ENCODE measurements at places on chromosomes 2 and 18. TPM values are rescaled to one million over a fixed set of nuclear protein-coding genes. Genes with fewer than 3 reads are reported as not detected.

Gene MRO
- total RNA-seq = 3.9 TPM

Gene TLX2
- total RNA-seq = not detected

Gene LYG2
- not detected for total RNA-seq

Gene DYNAP
- not detected for total RNA-seq

Gene LIMS2
- total RNA-seq = 2.2 TPM

Gene COL6A3
- total RNA-seq = 94.1 TPM

Gene SP140
- 0.16 TPM for total RNA-seq

Gene UGT1A7
- not detected for total RNA-seq

Gene ASTL
- not detected for total RNA-seq

Gene ERLEC1
- 45.0 TPM for total RNA-seq

Gene EFEMP1
- total RNA-seq = 50.8 TPM

GRCh38 chr2:241885946-241886643, 16.6 kb downstream of the RTP5 start:
- peak; percentile 57 for DNase-seq
- H3K4me3 ChIP-seq = no peak overlapping the region
- H3K36me3 ChIP-seq = no peaks in the 10 kb centered on the region
- no peaks in the 10 kb centered on the region for H3K27me3 ChIP-seq

GRCh38 chr2:12718015-12718671, 1.4 kb downstream of the TRIB2 start:
- no peaks in the 10 kb centered on the region for H3K27me3 ChIP-seq
- peak overlapping the region; percentile 66 for H3K4me3 ChIP-seq
- no peaks in the 10 kb centered on the region for H3K36me3 ChIP-seq
- peak overlapping the region; percentile 97 for H3K27ac ChIP-seq
- peaks cover 18% of the 10 kb centered on the region for H3K4me1 ChIP-seq

DNA sequence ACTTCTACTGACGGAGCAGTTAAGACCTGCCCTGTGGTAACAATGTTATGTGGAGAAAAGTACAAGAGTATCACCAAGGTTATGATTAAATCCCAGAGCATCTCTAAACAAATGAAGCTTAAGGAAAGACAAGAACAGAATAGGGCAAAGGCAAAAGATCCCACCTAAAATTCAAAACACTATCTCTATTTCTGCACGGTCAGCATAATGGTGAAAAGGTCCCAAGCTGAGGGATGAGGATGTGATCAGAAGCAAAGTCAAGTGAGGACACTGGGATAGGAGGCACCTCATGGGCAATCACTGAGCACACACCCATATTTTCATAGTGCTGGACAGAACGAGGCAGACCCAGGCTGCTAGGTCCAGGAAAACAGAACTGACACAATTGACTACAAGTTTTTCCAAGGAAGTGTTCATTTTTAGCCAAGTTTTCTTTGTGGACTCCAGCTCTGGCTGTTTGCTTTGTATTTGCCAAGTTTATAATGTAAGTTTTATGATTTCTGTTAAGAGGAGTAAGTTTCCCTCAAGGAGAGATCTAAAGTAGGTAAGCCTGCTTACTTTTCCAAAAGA, 77.8 kb downstream of the NCKAP5 start:
- H3K36me3 ChIP-seq = no peaks in the 10 kb centered on the region
- H3K27ac ChIP-seq = no peak overlapping the region
- no peaks in the 10 kb centered on the region for H3K4me1 ChIP-seq
- H3K27me3 ChIP-seq = no peaks in the 10 kb centered on the region

DNA sequence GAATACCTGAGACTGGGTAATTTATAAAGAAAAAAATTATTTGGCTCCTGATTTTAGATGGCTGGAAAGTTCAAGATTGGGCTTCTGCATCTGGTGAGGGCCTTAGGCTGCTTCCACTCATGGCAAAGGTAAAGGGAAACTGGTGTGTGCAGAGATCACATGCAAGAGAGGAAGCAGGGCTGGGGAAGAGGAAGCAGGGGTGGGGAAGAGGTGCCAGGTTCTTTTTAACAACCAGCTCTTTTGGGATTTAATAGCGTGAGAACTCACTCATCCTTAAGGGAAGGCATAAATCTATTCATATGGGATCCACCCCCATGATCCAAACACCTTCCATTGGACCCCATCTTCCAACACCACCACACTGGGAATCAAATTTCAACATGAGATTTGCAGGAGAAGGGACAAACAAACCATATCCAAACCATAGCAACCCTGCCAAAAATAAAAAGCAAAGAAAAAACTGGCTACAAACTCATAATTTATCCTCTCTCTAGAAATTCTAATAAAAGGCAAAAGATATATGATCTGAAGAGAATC, 30.4 kb downstream of the PRKRA start:
- no peaks in the 10 kb centered on the region for H3K27me3 ChIP-seq
- H3K4me1 ChIP-seq = no peaks in the 10 kb centered on the region
- H3K27ac ChIP-seq = no peak overlapping the region
- H3K36me3 ChIP-seq = no peaks in the 10 kb centered on the region

GRCh38 chr2:7325186-7325585, 408.0 kb downstream of the RNF144A start:
- no peak overlapping the region for H3K4me3 ChIP-seq
- H3K27me3 ChIP-seq = no peaks in the 10 kb centered on the region
- no peak overlapping the region for H3K27ac ChIP-seq
- H3K4me1 ChIP-seq = no peaks in the 10 kb centered on the region
- H3K36me3 ChIP-seq = no peaks in the 10 kb centered on the region

GRCh38 chr2:46390036-46390435, 89.3 kb upstream of the TMEM247 start:
- no peak for DNase-seq
- no peak overlapping the region for H3K4me3 ChIP-seq
- no peaks in the 10 kb centered on the region for H3K27me3 ChIP-seq
- no peak overlapping the region for H3K27ac ChIP-seq

GRCh38 chr2:200300638-200301314, 5.7 kb upstream of the SPATS2L start:
- no peaks in the 10 kb centered on the region for H3K36me3 ChIP-seq
- H3K4me3 ChIP-seq = no peak overlapping the region
- no peak overlapping the region for H3K27ac ChIP-seq
- H3K27me3 ChIP-seq = no peaks in the 10 kb centered on the region
- H3K4me1 ChIP-seq = no peaks in the 10 kb centered on the region

GRCh38 chr2:187169864-187170263, 278.2 kb downstream of the CALCRL start:
- H3K4me1 ChIP-seq = no peaks in the 10 kb centered on the region
- H3K27ac ChIP-seq = no peak overlapping the region
- DNase-seq = no peak
- no peak overlapping the region for H3K4me3 ChIP-seq
- no peaks in the 10 kb centered on the region for H3K27me3 ChIP-seq

DNA sequence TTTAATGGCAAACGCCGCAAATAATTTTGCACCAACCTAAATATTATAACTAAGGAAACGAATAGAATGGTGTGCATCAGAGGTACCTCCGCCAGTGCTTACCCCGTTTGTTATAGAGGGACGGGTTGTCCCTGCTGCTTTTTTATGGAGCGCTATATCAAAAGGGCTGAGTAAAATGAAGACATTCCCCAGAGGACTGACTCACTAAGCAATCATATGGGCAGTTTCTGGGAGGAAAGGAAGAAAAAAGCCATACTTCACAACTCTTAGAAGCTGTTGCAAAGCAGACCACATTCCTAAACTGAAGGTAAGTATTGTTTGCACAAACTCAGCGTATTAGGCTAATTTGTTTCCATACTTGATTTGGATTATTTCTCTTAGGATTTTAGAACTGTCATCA, 12.9 kb downstream of the ID2 start:
- no peak overlapping the region for H3K4me3 ChIP-seq
- DNase-seq = no peak
- no peaks in the 10 kb centered on the region for H3K4me1 ChIP-seq
- no peak overlapping the region for H3K27ac ChIP-seq

- H3K27me3 ChIP-seq = no peaks in the 10 kb centered on the region
- H3K27ac ChIP-seq = no peak overlapping the region
- no peaks in the 10 kb centered on the region for H3K4me1 ChIP-seq
- no peak for DNase-seq
These were observed 132.7 kb downstream of the CTIF start for GRCh38 chr18:48671561-48671945.

GRCh38 chr2:216113572-216113971, 4.4 kb downstream of the XRCC5 start:
- H3K36me3 ChIP-seq = peaks cover 16% of the 10 kb centered on the region
- no peak overlapping the region for H3K27ac ChIP-seq
- DNase-seq = no peak
- peaks cover 25% of the 10 kb centered on the region for H3K4me1 ChIP-seq
- no peaks in the 10 kb centered on the region for H3K27me3 ChIP-seq

GRCh38 chr2:216109962-216110614, 940 bp downstream of the XRCC5 start:
- H3K27ac ChIP-seq = no peak overlapping the region
- H3K4me1 ChIP-seq = peaks cover 9% of the 10 kb centered on the region
- H3K27me3 ChIP-seq = no peaks in the 10 kb centered on the region
- H3K36me3 ChIP-seq = peaks cover 5% of the 10 kb centered on the region

GRCh38 chr2:37875403-37875906, 49.6 kb upstream of the RMDN2 start:
- no peak for DNase-seq
- H3K27me3 ChIP-seq = no peaks in the 10 kb centered on the region
- H3K27ac ChIP-seq = no peak overlapping the region
- no peaks in the 10 kb centered on the region for H3K36me3 ChIP-seq

DNA sequence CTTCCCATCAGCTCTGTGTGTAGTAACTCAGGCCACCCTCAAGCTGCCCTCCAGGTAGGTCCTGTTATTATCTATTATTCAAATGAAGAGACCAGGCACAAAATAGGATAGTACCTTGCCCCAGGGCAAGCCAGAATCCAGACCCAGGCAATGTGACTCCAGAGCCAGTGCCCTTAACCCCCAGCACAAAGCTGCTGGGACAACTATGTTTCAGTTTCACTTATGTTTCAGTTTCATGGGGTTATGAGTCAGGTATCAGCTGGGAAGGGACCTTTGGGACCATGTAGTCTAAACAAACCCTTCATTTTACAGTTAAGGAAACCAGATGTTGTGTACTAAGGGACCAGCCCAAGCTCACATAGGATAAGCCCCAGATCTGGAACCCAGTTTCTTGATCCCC, 10.0 kb downstream of the HK2 start:
- peak overlapping the region; percentile 83 for H3K27ac ChIP-seq
- H3K27me3 ChIP-seq = no peaks in the 10 kb centered on the region
- H3K4me3 ChIP-seq = no peak overlapping the region
- peaks cover 30% of the 10 kb centered on the region for H3K4me1 ChIP-seq
- no peaks in the 10 kb centered on the region for H3K36me3 ChIP-seq
- no peak for DNase-seq

DNA sequence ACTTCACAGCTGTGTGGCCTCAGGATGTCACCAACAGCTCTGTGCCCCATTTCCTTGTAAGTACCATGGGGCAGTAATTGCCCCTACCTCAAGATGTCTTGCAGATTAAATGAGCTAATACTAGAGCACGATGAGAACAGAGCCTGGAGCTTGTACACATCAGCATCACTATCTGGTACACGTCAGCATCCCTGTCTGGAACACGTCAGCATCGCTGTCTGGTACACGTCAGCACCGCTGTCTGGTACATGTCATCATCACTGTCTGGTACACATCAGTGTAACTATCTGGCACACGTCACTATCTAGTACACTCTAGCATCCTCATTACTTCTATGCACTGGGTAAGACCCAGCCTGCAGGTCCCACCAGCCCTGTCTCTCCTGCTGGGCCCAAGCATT, 37.2 kb downstream of the AQP12A start:
- H3K4me1 ChIP-seq = no peaks in the 10 kb centered on the region
- no peak for DNase-seq
- H3K27me3 ChIP-seq = no peaks in the 10 kb centered on the region
- no peak overlapping the region for H3K4me3 ChIP-seq
- H3K36me3 ChIP-seq = no peaks in the 10 kb centered on the region

- H3K4me1 ChIP-seq = peaks cover 11% of the 10 kb centered on the region
- H3K4me3 ChIP-seq = peak within 1 kb of the TSS; percentile 40
- no peaks in the 10 kb centered on the region for H3K27me3 ChIP-seq
- no peaks in the 10 kb centered on the region for H3K36me3 ChIP-seq
- peak within 1 kb of the TSS; percentile 38 for H3K27ac ChIP-seq
These were observed at the start of gene TFCP2L1 for GRCh38 chr2:121284463-121285449. TSS of gene TFCP2L1 (minus strand) at chr2:121285202. CDS start at chr2:121285109, 93 bp downstream.

- no peaks in the 10 kb centered on the region for H3K27me3 ChIP-seq
- no peak overlapping the region for H3K4me3 ChIP-seq
- no peaks in the 10 kb centered on the region for H3K36me3 ChIP-seq
- peaks cover 5% of the 10 kb centered on the region for H3K4me1 ChIP-seq
- H3K27ac ChIP-seq = no peak overlapping the region
These were observed 81.2 kb downstream of the CTIF start for GRCh38 chr18:48620071-48620470.

DNA sequence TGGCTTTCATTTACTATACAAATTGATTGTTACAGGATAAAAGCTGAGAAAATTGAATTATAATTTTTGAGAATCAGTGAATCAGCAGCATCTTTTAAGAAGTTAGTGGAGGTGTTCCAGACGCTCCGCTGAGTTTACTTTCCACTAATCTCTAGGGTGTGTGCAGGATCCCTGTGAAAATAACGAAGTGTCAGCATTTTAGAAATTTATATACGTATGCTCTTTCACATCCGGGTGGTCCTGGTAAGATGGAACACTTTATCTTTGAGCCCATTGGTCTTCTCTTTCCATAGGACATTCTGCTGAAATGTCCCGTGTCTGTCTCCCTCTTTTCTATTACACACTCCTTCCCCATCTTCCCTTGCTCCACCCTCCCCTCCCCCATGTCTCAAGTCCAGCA, 268.6 kb upstream of the LRRTM1 start:
- DNase-seq = no peak
- no peaks in the 10 kb centered on the region for H3K4me1 ChIP-seq
- no peak overlapping the region for H3K4me3 ChIP-seq
- H3K27ac ChIP-seq = no peak overlapping the region
- H3K27me3 ChIP-seq = no peaks in the 10 kb centered on the region

DNA sequence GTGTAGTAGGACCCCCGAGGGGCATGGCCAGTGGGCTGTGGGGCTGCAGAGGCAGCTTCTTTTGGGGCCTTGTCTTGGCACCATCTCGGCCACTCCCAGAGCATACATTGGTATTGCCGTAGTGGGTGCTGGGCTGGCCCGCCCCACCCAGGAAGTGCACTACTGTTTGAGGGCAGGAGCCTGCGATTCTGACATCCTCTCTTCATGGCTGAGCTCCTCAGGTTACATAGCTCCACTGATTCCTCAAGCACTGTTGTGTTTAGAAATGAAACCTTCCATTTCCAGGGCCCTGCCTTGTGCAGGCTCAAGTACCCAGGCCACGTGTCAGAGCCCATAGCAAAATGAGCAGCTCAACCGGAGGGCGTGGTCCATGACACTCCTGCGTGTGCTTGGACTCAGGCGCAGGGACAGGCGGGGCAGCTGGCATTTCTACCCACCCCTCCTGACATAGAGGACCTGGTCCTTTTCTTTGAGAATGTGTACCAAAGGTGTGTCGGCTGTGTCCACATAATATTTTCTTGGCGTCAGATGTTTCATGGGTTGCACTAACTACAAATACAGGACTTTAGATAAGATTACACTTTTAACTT, 67.9 kb downstream of the DGKD start:
- no peaks in the 10 kb centered on the region for H3K27me3 ChIP-seq
- H3K27ac ChIP-seq = no peak overlapping the region
- H3K4me3 ChIP-seq = no peak overlapping the region

GRCh38 chr18:10508591-10508990, 17.2 kb upstream of the NAPG start:
- H3K4me1 ChIP-seq = no peaks in the 10 kb centered on the region
- H3K4me3 ChIP-seq = no peak overlapping the region
- DNase-seq = no peak
- no peak overlapping the region for H3K27ac ChIP-seq
- H3K36me3 ChIP-seq = no peaks in the 10 kb centered on the region
- no peaks in the 10 kb centered on the region for H3K27me3 ChIP-seq

GRCh38 chr18:72056171-72056570, 488.0 kb downstream of the CBLN2 start:
- no peaks in the 10 kb centered on the region for H3K27me3 ChIP-seq
- H3K4me3 ChIP-seq = no peak overlapping the region
- H3K36me3 ChIP-seq = no peaks in the 10 kb centered on the region
- H3K27ac ChIP-seq = no peak overlapping the region
- no peaks in the 10 kb centered on the region for H3K4me1 ChIP-seq
- DNase-seq = no peak
